ENCODE measurements at places on chromosomes 4 and X. TPM values are rescaled to one million over a fixed set of nuclear protein-coding genes. Genes with fewer than 3 reads are reported as not detected.

GRCh38 chrX:153537080-153537479, 19.6 kb downstream of the ATP2B3 start:
- H3K36me3 ChIP-seq: no peaks in the 10 kb centered on the region
- no peaks in the 10 kb centered on the region for H3K27me3 ChIP-seq
- no peaks in the 10 kb centered on the region for H3K4me1 ChIP-seq

DNA sequence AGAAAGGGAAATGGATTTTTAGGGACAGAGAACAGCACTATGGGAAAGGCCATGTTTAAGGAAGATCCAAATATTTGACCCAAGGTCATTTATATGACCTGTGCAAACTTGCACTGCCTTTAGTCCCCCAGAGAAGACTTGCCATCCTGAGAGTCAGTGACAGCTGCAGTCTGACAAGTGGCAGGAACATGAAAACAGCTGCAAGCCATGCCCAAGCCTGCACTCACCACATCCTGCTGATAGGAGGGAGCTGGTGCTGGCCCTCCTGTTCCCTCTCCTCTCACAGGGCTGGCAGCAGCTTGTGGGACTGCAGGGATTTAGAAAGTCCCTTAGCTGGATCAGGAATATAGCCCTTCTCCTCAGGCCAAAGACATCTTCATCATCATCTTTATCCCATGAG, 187.7 kb downstream of the RAP1GDS1 start:
- H3K4me1 ChIP-seq: peaks cover 10% of the 10 kb centered on the region
- no peaks in the 10 kb centered on the region for H3K27me3 ChIP-seq
- no peak overlapping the region for H3K4me3 ChIP-seq
- H3K36me3 ChIP-seq: 0 out of 2 replicates have a peak, but pooled peaks cover 4% of the 10 kb centered on the region

DNA sequence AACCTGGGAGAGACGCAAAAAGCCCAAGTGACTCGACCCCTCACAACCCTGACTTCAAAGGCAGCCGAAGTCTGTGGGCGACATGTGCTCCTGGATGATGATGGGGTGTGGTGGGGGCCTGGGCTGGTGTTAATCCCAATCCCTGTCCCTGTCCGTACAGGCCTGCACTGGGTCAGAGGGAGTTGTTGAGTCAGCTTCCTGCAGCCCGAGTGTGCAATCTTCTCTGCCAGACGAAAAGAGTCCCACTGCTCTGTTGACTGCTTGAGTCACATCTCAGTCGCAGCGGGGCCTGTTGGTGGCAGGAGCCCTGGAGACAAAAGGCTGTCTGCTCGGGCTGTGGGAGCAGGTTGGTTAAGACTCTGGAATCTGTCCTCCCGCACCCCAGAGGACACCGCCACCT, 10.3 kb downstream of the FAM3A start:
- H3K4me3 ChIP-seq: no peak overlapping the region
- H3K4me1 ChIP-seq: peaks cover 11% of the 10 kb centered on the region
- no peaks in the 10 kb centered on the region for H3K27me3 ChIP-seq
- peak; percentile 75 for DNase-seq
- no peaks in the 10 kb centered on the region for H3K36me3 ChIP-seq

- H3K27me3 ChIP-seq: no peaks in the 10 kb centered on the region
- no peak overlapping the region for H3K4me3 ChIP-seq
- H3K4me1 ChIP-seq: no peaks in the 10 kb centered on the region
- H3K27ac ChIP-seq: no peak overlapping the region
- no peaks in the 10 kb centered on the region for H3K36me3 ChIP-seq
These were observed 18.6 kb downstream of the PSMD10 start for GRCh38 chrX:108072746-108073145.

- no peaks in the 10 kb centered on the region for H3K4me1 ChIP-seq
- no peaks in the 10 kb centered on the region for H3K36me3 ChIP-seq
- no peak overlapping the region for H3K4me3 ChIP-seq
- H3K27me3 ChIP-seq: no peaks in the 10 kb centered on the region
These were observed 243.4 kb upstream of the PCDH18 start for GRCh38 chr4:137775701-137776100.

- H3K27me3 ChIP-seq: no peaks in the 10 kb centered on the region
- H3K36me3 ChIP-seq: no peaks in the 10 kb centered on the region
- H3K4me1 ChIP-seq: peaks cover 17% of the 10 kb centered on the region
- H3K27ac ChIP-seq: no peak overlapping the region
- no peak overlapping the region for H3K4me3 ChIP-seq
These were observed 75.6 kb downstream of the REPS2 start for GRCh38 chrX:17021851-17022604.

Gene TRPC5OS
- not detected for total RNA-seq
